ENCODE measurements at places on chromosomes 2 and 18.
A peak's percentile ranks its signal among the peaks of the same experiment; 100 is the strongest.

DNA sequence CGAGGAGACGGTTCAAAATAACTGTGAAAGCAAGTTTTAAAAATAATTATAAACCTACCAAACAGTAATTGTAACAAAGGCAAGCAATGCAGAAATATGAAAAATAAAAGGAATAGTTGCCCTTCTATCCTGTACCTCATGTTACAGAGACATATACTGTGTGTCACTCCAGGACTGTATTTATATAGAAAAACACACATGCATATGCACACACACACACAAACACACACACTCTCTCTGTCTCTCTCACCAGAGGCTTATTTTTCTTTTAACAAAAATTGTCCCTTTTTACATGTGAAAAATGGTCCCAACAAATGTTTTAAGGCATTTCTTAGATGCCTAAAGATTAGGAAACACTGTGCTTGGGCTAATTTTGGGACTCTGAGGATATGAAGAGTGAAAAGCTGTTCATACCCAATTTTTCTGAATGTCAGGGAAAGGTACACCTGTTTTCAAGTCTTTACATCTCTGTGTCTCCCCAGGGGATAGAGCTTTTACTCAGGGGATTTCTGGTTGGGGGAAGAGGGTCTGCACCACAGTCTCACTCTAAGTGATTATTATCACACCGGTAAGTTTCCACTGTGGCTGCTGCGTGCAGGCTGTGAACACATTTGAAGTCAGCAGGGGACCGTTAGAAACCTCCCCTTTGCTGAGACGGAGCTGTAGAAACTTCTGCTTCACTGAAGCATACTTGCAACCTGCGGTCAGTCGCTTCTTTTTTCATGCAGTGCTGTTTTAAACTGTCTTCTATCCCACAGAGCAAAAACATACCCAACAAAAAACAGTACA, 51.4 kb upstream of the SPAG16 start:
- DNase-seq = no peak

DNA sequence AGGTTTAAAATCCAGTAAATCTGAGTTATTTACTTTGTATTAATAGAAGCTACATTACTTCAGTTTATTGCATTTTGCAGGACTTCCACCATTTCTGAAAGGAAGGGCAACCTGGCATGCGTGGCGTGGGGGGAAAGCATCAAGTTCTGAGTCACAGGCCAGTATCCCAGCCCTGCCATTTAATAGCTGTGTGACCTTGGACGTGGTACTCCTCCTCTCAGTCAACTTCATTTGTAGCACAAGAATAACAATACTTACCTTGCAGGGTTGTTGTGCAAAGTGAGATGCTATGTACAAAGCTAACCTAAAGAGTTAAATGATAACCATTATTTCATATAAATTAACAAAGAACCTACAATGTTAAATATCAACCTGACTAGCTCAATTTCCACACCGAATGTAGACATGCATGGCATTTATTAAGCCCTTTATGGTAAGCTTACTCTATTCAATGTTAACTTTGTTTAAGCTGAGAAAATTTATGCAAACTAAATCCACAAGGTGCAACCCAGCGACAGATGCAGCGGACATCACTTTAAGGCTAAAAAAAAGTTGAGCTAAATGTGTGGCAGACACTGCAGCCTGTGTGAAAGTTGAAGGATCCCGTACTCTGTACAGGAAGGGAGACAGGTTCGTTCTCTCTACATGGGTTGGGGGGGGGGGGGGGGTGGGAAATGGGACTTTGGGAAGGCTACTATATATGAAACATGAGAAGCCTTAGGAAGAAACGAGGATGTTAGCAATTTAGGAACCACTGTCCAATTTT, 17.2 kb upstream of the STPG4 start:
- no peak for DNase-seq

GRCh38 chr2:158806941-158807340, 11.8 kb downstream of the DAPL1 start:
- DNase-seq = peak; percentile 54

DNA sequence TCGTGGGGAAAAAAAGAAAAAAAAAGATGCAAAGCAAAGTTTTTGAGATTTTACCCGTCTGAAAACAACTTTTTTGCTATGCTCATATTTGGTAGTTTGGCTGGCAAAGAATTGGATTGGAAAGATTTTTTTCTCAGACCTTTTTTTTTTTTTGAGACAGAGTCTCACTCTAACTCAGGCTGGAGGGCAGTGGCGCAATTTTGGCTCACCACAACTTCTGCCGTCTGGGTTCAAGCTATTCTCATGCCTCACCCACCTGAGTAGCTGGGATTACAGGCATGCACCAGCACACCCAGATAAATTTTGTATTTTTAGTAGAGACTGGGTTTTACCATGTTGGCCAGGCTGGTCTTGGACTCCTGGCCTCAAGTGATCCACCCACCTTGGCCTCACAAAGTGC, 56.3 kb upstream of the TANC1 start:
- no peak for DNase-seq

- DNase-seq = no peak
Observed at GRCh38 chr2:74576211-74576862, 21.8 kb downstream of the DOK1 start.

GRCh38 chr2:118858485-118859156, 11.2 kb upstream of the EN1 start:
- no peak for DNase-seq

GRCh38 chr18:12478269-12479047, 70.7 kb downstream of the PRELID3A start:
- DNase-seq = no peak

DNA sequence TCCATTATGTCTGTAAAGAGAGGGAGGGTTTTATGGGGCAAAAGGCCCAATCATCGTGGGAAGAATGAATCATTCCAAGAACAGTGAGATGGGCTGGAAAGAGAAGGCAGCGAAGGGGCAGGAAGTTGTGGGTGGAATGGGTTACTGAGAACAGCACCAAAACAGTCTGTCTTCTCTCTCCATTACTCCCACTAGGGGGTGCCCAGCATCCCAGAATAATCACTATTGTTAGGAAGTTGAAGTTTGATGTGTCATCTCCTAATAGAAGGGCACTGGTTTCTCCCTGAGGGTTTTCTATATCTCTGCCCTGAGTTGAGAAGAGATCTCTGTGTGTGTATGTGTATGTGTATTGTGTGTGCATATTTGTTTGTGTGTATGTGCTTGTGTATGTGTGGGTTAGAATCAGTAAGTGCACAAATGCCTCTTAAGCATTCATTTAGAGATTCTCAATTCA, 76.6 kb upstream of the MAP4K3 start:
- peak; percentile 94 for DNase-seq

DNA sequence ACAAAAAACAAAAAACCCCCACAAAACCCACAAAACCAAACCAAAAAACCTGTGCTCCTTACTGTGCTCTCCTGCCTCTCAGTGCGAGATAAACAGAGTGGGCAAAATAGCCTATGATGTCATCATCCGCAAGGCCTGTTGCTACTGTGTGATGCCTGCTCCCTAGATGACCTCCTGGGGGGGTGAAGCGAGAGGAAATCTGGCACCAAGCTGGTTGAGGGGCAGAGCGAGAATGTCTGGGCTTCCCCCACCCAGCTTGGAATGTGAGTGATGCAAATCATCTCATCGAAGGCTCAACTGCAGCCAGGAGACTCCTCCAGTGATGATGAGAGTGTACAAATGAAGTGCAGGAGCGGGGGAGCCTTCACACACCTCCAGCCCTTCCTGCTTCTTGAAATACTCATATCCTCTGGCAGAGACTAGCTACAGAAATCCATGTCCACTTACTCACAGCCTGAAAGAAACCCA, 57.7 kb upstream of the MAP4K3 start:
- DNase-seq = peak; percentile 93

- DNase-seq = peak; percentile 85
Observed at GRCh38 chr2:156908825-156909224, 348.7 kb upstream of the GALNT5 start.

DNA sequence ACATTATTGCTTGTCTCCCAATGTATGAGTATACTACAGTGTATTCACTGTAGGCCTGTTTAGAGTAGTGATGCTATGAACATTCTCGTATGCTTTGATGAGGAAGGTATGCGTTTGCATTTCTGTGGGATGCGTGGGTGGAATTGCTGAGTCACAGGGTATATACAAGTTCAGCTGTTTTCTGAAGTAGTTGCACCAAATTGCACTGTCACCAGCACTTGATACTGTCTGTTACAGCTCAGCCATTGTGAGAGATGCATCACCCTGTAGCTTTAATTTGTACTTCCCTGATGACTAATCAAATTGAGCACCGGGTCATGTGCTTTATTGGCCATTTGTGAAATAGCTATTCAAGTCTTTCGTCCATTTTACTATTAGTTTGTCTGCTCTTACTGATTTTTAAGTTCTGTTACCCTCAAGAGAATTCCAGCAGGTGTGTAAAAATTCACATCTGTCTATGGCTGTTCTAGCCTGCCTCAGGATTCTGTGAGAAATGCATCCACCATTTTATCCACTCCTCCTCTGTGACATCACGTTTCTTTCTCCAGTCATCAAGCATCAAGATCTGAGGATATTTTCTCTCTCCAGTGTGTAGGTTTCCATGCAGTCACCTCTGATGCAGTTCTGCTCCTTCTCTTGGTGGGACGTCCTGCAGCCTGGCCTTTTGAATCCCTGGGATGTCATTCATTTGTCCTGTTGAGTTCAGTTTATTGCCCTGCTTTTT, 72.5 kb downstream of the DGKD start:
- peak; percentile 77 for DNase-seq

DNA sequence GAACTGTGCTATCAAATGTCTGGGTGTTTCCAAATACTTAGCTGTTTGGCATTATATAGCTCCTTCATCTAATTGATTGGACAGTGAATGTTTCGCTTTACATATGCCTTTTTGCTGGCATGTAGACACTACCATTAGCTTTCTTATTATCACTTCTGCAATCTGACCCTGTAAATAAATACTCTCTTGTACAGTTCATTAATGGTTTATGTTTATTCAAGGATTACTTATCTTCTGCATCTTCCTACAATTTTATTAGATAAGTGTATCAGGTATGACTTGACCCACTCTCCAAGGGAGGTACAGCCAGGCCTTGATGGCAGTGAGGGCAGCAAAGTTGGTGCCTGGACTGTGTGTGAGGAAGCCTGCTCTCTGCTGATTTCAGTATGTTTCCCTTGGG, 614.1 kb upstream of the SETBP1 start:
- no peak for DNase-seq

DNA sequence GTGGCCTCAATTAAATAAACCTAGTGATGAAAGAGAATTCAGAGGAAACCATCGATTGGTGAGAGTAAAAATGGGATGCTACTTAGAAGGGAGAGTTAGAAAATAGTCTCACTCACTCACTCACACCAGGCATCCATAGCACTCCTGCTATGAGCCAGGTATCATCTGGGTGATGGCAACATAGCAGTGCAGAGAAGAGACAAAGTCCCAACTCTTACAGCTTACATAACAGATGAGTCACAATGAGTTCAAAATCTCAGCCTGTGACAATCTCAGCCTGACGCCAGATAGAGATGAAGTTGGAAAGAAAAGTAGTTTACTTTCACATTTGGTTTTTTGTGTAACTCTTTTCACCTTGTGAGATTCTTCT, 55.4 kb upstream of the THOC1 start:
- peak; percentile 58 for DNase-seq

DNA sequence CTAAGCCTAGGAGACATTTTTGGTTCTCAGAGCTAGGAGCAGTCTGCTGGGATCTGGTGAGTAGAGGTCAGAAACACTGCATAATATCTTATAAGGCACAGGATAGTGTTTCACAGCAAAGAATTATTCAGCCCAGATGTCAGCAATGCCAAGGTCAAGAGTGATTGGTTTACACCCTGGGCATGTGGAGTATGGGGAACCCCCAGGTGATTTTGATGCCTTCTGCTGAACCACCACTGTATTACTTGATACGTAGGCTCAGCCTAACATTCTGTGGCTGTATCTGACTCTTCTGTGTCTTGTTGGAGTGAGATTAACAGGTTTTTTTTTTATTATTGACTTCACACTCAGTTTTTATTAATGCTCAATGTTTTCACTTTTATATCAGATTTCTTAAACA, 6.0 kb downstream of the DDX18 start:
- DNase-seq = no peak

GRCh38 chr18:75343389-75343788, 84.1 kb downstream of the SMIM21 start:
- no peak for DNase-seq

DNA sequence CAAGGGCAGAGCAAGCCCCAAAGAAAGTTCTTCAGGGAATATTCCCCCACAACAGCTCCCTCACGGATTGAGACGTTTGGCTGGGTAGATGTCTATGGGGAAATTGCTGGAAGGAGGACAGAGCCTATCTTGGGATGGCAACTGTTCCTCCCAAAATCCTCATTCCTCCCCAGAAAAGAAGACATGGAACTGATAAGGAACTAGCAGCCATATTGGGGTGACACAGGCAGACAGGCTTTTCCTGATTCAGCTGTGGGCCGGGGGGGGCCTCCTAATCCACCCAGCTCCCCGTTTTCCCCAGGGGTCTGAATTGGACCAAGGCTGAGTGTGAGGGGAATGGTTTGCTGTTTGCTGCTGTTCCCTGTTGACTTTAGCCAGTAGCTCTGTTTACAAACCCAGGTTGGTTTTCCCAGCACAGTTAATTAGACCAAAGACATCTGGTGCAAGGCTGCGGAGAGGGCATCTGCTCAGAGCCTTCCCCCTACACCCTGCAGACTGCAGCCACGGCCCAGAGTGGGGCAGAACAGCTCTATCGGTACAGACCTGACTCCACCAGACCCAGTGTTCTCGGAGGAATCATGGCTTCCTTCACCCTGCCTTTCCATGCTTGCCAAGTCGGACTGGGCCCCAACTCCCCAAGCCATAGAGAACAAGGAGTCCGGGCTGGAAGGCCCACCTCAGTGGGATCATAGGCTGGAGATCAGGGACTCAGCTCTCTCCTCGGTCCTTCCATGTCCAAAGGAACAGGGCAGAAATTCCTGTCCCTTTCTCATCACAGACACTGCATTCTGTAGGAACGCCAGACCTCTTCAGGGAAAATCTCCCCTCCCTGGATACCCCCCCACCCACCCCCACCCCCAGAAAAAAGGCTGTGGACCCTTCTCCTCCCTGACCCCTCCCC, 1.7 kb upstream of the PKDCC start:
- DNase-seq = no peak

- DNase-seq = no peak
Observed at GRCh38 chr2:2839782-2840531, 508.9 kb upstream of the MYT1L start.

DNA sequence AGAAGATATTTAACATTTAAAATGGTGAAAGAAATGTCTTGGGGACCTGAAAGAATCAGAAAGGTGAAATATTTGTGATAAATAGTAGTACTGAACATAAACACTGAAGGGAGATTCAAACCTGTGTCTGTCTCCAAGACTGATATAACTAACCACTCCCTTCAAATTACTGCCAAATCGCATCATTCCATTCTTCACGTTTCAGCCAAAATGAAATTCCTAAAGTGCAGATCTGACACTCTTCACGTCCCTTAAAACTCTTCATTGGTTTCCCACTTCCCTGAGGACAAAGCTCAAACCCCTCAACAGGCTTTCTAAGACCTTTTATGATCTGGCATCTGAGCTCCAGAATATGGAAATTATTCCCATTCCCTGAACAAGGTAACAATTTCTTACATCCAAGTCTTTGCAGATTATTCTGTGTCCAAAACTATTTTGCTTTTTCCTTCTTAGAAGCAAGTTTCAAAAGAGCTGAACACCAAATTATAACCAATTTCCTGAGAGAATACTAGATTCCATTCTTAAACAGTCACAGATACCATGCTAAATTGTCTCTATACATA, 18.9 kb downstream of the SLC8A1 start:
- peak; percentile 43 for DNase-seq
